Tongue (tissue), 3 donors: ENCODE measurements at places on chromosomes 2 and 18. TPM values are rescaled to one million over a fixed set of nuclear protein-coding genes. Genes with fewer than 3 reads are reported as not detected.

The ACVR1 gene
- 26.8 TPM for total RNA-seq

The MIB1 gene
- 86.6 TPM for total RNA-seq

The CHRNG gene
- total RNA-seq: 19.5 TPM

The B3GNT7 gene
- 2.8 TPM for total RNA-seq

The MYO7B gene
- 1.5 TPM for total RNA-seq

The SCN7A gene
- 71.0 TPM for total RNA-seq

The TMEM17 gene
- 1.8 TPM for total RNA-seq

The ITGB1BP1 gene
- total RNA-seq: 34.9 TPM

The IL36RN gene
- 5.6 TPM for total RNA-seq

The TMEM37 gene
- total RNA-seq: 3.1 TPM

The PFN4 gene
- total RNA-seq: not detected

The SLC4A5 gene
- total RNA-seq: 2.6 TPM

The PJVK gene
- total RNA-seq: 2.8 TPM

DNA sequence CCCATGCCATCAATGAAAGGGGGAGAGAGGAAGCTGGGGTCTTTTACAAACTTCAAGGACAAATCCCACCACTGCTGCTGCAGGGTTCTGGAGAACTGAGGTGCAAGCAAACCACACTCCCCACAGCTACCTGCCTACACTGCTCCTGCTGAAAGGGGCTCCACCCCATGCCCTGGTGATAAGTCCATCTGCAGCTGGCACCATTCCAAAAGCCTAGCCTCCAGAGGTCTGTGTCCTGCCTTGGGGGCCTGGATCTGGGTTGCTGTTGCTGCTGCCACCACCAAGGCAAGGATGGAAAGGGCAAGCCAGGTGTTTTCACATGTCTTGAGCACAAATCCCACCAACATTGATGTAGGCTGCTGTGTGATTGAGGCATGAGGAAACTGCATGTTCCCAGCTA is 97.4 kb upstream of the UBE2E3 start:
- DNase-seq: no peak

DNA sequence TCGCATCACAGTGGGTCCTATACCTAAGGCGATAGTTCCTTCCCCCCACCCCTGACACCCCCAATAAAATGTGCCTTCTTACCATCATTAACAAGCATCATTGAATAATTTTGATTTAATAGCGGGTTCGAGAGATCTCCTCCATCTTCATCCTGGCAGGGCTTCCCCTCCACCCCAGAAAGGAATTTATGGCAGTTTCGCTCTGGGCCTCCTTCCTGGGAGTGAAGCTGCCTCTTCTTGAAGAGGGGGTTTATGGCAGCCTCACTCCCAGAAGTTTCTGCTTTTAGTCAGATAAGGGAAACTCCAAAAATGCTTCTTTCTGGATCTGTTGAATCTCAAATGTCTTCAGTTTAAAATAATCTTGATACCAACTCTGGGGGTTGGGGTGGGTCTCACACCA is 45.7 kb downstream of the RRM2 start:
- DNase-seq: no peak

GRCh38 chr18:41025666-41026065 is 929.4 kb upstream of the PIK3C3 start:
- DNase-seq: no peak

- DNase-seq: no peak
Measured at GRCh38 chr18:79816981-79817606, 19.4 kb downstream of the KCNG2 start.

GRCh38 chr2:55155764-55156281 is 76.3 kb downstream of the CLHC1 start:
- DNase-seq: peak; percentile 57

- no peak for DNase-seq
Measured at GRCh38 chr2:86433137-86433536, 8.0 kb upstream of the KDM3A start.

GRCh38 chr2:109560265-109560664 is 53.5 kb downstream of the SEPTIN10 start:
- DNase-seq: no peak

- no peak for DNase-seq
Measured at GRCh38 chr2:241935314-241935713, 65.8 kb downstream of the RTP5 start.

DNA sequence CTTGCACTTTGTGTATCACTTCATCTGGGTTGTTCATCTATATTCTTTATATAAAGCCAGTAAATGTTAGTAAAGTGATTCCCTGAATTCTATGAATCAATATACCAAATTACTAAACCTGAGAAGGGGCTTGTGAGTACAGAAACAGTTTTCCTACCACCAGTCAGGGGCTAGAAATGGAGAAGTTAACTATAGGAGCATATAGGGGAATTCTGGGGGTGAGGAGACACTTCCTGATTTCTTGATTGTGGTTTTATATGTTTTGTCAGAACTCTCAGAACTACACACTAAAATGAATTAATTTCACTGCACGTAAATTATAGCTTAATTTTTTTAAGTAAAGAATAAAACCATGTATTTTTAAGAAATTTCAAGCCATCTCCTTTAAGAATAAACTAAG is 93.7 kb downstream of the SESTD1 start:
- DNase-seq: no peak

DNA sequence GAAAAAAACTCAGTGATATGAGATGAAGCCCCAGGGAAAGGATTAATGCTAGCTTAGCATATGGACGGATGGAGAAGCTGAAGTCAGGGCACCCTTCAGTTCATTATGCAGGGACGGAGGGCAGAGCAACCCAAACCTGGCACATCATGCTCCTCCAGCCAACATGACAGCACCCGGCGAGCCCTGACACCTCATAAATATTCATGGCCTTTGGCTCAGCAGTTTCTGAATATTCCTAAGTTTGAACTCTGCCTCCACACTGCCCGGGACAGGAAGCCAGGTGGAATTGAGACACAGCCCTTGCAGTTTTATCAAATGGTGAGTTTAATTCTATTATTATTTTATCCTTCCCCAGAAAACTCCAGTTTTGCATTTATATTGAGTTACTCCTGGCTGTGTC is 87.3 kb upstream of the SH3BP4 start:
- no peak for DNase-seq

DNA sequence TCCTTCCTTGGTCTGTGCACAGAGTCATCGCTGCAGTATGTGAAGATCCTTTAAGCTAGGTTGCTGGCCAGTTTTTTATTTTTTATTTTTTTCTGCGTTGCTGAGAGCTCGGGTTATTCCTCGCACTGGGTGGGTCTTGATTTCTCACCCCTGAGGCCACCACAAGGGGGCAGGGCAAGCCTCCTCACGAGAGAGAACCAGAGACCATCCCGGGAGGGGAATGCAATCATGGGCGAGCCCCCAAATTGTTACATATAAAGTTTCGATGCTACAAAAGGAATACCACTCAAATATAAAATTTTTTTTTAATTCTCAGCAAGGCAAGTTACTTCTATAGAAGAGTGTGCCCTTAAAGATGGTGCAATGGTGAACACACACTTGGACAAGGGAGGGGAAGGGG is 24.9 kb downstream of the HTR2B start:
- no peak for DNase-seq

GRCh38 chr18:1392865-1393734 is 488.4 kb downstream of the ADCYAP1 start:
- no peak for DNase-seq

DNA sequence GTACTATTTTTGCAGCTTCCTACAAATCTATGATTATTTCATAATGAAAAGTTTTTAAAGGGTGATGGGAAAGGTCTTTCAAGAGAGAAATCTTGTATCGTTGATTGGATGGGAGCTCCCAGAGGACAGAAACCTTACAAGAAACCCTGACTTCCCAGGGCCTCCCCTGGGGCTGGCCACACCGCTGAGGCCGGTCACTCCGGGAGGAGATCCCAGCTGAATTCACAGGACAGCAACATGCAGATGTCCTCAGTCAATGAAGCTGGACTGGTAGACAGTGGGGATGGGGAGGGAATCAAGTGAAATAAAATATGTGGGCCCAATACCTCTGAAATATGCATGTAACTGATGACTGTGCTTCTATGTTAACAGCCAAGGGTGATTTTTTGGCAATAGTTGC is 135.6 kb downstream of the TFCP2L1 start:
- DNase-seq: no peak

DNA sequence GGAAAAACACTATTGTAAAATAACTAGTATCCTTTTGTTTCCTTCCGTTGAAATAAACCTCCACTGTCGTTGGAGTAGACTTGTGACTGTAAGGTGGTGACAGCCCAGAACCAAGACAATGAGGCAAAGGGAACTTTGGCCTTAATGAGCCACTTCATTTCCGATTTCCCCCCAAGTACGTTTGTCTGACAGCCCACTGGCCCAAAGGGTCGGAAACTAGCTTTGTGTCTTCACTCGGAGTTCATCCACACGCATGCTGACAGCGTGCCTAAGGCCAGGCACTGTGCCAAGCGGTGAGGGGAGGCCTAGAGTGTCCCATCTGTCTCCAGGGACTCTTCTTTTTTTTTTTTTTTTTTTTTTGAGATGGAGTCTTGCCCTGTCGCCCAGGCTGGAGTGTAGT is 21.0 kb downstream of the HJURP start:
- peak; percentile 58 for DNase-seq

GRCh38 chr2:159755788-159756187 is 42.2 kb downstream of the CD302 start:
- DNase-seq: no peak

- DNase-seq: no peak
Measured at GRCh38 chr18:41948544-41949110, 6.4 kb upstream of the PIK3C3 start.

DNA sequence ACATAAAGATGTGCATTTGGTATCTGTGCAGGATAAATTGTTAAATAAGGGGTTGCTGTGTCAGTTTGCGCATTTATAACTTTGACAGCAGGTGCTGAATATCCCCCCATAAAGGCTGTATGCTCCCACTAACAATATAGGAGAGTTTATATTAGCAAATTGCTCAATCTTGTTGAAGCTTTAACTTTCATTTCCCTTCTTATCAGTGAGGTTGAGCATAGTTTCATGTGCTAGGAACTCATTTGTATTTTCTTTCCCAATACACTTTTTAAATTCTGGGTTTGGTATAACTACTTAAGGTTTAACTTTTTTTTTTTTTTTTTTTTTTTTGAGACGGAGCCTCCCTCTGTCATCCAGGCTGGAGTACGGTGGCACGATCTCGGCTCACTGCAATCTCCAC is 89.0 kb downstream of the FAM117B start:
- DNase-seq: no peak

DNA sequence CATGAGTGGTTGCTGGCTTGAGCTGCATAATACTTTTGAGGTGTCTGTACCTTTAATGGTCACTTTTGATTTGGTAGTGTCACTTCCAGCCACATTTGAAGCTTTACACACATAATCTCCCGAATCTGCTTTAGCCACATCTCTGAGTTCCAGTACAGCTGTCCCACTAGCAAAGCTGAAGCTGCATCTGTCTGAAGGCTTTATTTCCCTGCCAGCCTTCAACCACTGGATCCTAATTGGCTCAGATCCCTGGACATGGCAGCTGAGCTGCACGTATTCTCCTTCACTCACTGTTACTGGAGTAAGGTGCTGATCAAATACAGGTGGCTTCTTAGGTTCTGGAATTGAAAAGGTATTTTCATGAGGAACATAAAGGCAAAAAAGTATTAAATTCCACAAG is 99.7 kb downstream of the TTN start:
- DNase-seq: peak; percentile 76

DNA sequence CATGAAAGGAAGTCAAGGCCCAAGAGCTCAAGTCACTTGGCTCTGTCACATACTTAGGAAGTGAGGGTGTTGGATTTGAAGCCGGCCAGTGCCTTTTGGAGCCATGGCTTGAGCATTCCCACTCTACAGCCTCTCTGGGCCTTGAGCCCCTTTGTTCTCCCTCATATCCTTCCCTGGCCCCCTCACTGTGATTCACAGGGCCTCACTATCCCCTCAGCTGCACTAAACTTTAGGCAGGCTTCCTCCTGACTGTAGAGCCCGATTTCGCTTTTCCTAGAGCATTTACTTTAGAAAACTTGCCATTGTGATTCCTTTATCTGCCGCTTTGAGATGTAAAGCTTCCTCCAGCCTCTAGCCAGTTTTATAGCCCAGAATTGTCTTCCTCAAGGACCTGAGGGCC is 107.6 kb downstream of the FBXO15 start:
- no peak for DNase-seq

DNA sequence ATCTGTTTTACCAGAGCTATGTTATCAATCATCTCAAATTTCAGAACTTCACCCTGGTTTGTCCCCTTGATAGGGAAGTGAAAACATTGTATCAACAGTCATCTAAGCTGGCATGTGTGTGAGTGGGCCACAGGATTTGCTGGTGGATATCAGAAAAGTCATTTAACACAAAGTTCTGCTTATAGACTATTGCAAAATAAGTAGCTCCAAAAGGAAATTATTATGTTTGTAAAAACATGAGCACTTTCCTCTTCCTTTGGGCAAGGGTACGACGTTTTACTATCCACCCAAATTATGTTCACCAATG is 20.7 kb upstream of the COPS8 start:
- no peak for DNase-seq

DNA sequence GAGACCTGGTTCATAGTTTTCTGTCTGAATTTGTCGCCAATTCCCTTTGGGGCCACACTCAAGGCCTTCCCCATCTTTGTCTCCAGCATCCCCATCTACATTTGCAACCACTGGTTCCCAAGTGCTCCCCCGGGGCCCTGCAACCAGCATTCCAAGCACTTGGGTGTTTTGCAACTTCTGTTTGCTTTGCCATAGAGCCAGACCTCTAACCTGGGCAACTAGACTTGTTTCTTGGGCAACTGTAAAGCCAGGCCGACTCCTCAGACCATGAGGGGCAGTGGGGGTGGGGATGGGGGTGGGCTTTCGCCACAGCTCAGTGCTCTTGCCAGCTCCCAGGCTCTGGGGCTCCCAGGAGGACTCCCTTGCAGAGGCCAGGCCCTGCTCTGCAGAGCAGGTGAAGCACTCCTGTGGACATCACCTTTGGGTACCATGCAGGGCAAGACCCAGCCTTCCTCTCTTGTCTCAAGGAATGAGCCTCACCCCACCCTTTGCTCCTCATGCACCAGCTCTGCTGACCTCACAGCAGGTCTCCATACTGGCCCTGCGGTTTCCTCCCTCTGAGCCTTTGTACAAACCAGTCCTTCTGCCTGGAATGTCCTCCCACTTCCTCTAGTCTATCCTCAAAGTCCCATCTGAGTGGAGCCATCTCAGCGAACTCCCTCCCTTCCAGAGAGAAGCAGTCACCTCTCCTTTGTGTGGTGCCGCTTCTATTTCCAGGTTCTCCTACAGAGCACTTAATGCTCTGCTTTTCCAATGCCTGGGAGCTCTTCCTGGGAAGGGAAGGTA is 126.7 kb upstream of the MYCN start:
- no peak for DNase-seq

- DNase-seq: peak; percentile 91
Measured at GRCh38 chr2:134360745-134361487, 107.0 kb downstream of the MGAT5 start.
